ENCODE measurements at places on chromosomes 2 and 18.

DNA sequence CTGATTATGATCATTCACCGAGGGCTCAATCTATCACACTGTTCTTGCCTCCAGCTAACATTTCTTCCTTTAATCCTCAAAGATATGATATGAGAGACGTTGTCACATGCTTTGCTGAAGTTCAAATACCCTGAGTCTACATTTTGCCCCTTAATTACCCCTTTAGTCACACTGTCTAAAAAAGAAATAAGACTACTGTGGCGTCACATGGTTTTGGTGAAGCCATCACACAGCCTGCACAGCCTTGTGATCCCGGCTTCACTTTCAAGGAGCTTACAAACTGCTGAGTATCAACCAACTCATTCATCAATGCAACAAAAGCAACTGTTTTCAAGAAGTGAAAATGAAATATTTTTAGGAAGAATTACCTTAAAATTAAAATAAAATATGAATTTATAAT is 31.9 kb upstream of the SOCS6 start:
- DNase-seq: no peak

DNA sequence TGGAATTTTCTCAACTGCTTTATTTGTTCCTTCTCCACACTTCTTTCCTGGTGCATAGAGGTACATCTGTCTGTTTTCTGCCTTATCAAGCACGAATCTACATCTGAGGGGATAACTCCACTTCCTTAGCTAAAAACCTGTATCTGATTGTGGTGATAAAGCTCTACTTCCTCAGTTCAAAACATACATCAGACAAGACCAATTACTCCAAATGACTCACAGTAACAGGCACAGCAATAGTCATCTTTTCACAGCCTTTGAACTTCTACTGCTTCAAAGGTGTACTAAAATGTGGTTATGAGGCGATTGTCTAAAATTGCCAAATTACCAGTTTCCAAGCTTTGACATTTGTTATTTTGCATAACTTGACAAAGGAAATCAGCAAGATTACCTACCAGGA is 803.6 kb upstream of the ZEB2 start:
- no peak for DNase-seq

- DNase-seq: no peak
Observed at GRCh38 chr2:215553946-215554345, 118.1 kb upstream of the FN1 start.

- DNase-seq: no peak
Observed at GRCh38 chr2:8496617-8497016, 185.2 kb upstream of the ID2 start.

GRCh38 chr2:241150660-241151530 is 628 bp downstream of the PPP1R7 start:
- no peak for DNase-seq

DNA sequence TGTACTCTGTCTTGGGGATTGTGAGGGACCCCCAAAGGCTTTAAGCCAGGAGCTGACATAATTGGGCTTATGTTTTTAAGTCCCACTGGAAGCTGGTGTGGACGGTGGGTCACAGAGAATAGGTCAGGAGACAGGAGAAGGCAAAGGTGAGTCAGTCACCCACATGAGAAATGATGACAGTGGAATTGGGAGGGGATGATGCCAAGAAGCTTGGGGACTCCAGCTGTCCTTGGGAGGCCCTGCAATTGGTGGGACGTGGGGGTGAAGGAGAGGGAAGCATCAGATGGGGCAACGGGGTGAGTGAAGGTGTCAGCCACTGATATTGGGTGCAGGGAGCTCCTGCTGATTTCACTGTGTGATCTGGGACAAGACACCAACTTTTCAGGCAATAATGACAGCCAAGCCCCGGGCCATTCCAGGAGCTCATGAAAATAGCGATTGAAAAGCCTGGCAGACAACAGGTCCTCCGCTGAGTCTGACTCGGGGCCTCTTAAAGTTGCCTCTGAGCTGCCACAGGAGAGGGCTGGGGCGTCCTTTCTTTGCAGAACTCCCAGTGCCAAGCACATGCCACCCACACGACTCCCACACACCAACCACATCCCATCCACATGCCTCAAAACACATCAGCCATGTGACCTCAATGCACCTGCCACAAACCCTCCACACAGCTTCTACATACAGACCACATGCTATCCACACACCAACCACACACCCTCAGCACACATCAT is 13.4 kb downstream of the TNS1 start:
- no peak for DNase-seq

GRCh38 chr2:231646476-231646875 is 53.8 kb downstream of the TEX44 start:
- DNase-seq: no peak

DNA sequence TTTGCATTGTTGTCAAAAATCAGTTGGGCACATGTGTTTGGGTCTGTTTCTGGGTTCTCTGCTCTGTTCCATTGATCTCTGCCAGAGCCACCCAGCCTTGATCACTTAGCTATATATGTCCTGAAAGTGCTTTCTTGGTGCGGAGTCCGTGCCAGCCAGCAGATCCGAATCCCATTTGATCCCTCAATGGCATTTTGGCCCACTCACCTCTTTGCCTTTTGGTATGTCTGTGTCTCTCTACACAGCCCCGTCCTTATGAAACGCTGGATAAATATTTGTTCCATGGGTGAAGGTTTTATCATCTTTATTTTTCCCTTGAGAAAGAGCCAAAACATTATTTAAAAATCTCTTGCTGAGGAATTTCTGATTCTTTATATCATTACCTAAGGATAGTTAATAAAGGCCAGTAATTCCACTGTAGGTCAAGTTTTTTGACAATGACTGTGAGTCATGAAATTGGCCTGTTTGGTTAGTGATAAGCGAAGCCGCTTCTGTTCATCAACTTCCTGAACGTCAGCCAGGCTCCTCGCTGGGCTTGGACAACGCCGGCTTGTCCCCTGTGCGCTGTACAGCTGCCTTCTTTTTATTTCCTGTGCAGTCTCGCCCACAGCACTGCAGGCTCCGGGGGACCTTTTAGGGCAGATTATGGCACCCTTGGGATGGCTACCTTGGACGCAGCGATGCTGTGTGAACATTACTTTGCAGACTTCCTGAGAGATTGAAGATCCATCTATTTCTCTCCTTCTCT is 24.9 kb downstream of the MTCL1 start:
- no peak for DNase-seq

GRCh38 chr18:13295894-13296293 is 77.3 kb downstream of the LDLRAD4 start:
- DNase-seq: no peak

- no peak for DNase-seq
Observed at GRCh38 chr2:192026059-192026824, 168.5 kb downstream of the TMEFF2 start.
